Activated CD4-positive, CD25-positive, alpha-beta regulatory T cell (primary cell): ENCODE measurements at places on chromosomes 5 and 9.

GRCh38 chr9:110146373-110146772 lies 61.6 kb downstream of the C9orf152 start:
- no peak for DNase-seq

DNA sequence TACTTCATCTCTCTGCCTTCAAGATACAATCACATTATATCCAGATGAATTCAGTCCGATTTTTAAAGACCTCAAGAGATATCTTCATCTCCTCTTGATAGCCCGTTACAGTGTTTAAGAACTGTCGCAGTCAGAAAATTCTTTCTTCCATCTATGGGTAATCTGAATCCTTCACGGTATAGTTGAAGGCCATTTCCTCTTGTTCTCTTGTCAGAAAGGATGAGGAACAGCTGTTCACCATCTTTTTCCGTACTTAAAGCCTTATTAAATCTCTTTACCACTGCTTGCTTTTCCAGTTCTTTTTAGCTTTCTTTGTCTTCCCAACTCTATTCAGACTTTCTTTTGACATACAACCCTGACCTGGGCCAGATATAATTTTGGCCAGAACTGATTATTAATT lies 121.8 kb downstream of the XRCC4 start:
- no peak for DNase-seq

DNA sequence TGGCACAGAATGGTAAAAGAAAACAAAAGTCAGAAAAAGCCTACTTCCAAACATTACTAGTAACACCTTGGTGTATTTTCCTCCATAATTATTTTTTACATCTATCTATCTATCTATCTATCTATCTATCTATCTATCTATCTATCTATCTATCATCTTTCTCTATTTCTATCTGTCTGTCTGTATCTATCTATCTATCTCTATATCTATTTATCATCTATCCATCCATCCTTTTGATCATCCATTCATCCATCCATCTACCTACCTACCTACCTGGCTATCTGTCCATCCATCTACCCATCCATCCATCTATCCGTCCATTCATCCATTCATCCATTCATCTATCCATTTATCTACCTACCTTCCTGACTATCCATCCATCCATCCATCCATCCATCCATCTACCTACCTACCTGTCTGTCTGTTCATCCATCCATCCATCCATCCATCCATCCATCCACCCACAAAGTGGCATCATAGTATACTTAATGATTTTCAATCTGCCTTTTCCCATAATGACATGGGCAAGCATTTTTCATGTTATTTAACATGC lies 121.9 kb upstream of the NEK6 start:
- no peak for DNase-seq

DNA sequence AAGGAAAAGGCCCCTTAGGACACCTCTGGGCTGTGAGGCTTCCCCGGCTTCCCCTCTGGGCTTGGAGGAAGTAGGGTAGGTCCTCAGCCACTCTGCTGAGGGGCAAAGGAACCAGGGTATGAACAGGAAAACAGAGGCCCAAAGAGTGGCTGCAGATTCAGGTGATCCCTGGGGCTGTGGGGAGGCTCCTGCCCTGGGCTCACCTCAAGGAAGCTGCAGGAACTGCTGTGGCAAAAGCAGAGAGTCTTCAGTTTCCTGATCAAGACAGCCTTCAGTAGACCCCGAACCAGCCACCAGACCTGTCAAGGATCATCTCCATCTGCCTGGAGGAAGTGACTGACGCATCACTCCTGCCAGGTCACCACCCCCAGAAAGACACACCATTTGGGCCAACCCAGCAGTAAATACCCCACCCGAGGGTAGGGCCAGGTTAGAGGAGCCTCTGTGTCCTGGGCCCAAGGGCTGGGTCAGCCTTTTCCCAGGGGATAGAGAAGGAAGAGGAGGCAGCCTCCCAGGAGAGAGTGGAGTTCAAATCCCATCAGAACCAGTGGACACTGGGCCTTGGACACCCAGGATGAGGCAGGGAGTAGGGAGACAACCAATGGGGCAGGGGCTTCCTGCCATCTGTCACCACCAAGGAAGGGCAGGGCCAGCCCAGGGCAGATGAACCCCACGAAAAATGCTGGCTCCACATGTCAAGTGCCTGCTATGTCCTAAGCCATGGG lies 5.8 kb upstream of the ST6GALNAC6 start:
- no peak for DNase-seq

- no peak for DNase-seq
Measured at GRCh38 chr9:3189113-3189861, 336.5 kb downstream of the RFX3 start.

- DNase-seq, result no peak
Measured at GRCh38 chr9:5178126-5178805, 7.2 kb downstream of the INSL6 start.

DNA sequence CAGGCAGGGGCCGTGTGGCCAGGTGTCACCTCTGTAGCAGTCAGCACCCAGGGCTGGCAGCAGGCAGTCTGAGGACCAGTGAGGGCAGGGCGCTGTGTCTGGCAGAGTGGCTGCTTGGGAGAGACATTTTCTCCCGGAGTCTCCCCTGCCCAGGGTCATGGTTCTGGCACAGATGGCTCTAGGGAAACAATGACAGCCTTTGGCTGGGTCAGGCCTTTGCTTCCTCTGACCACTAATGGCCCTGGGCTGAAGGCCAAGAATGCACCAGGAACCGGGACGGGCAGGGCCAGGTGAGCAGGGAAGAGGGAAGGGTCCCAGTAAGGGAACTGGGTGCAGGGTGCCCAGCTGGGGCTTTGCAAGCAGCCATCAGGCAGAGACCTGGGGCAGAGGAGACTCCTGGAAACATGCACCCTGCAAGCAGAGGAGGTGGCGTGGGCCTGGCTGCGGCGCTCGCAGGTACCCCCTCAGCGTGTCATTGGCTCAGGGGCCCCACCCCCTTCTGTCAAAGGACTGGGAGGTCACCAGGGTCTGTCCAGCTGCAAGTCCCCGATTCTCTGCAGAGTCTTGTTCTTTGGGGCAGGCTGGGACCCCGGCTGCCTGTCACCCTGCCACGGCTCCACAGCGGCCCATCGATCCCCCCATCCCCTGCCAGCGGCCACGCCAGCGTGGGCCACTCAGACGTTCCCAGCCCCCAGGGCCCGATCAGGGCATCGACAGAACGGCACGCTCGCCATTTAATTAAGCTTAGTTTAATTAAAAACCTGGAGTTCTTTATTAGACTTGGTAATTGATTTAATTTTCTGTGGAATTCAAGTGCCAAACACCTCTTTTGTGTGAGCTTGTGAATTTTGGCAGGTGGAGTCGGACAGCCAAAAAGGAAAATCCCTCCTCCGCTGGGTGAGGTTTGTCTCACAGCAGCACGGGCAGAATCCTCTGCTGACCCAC lies 18.9 kb upstream of the TMEM250 start:
- no peak for DNase-seq

GRCh38 chr5:87539839-87540238 lies 127.1 kb upstream of the CCNH start:
- DNase-seq, result no peak

DNA sequence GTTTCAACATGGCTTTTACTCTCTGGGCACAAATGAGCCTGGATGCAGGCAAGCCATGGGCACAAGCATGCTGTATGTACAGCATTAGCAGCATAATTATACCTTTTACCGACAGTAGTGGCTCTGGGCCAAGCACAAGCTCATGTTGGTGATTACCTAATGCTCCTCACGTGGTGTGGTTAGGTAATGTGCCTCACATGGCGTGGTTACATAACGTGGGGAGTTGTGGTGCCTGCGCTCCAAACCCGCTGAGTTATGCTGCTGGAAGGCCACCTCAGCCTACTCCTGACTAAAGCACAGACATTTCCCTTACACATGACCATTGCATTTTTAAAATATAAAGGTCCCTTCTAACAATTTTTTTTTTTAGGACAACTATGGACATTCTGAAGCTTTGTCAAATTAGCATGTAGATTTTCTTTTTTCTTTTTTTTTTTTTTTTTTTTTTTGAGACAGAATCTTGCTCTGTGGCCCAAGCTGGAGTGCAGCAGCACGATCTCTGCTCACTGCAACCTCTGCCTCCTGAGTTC lies 794.0 kb downstream of the EFNA5 start:
- no peak for DNase-seq

GRCh38 chr5:57653636-57654290 lies 171.2 kb upstream of the ACTBL2 start:
- DNase-seq, result no peak

- DNase-seq, result no peak
Measured at GRCh38 chr5:102211165-102211564, 84.9 kb downstream of the SLCO4C1 start.

DNA sequence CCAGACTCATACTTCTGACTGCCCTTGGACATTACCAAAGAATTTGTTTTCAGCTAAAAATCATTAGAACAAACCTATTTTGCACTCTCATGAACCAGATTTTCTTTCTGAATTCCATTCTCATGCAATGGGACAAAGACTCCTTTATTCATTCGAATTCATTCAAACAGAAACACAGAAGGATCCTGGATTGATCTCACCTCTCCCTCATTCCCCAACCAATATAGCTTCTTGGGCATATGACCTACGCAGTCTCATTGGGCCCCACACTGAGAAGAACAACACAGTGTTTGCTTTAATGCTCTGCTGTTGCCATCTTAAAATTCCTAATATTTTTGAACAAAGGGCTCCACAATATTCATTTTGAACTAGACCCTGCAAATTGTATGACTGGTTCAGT lies 392.4 kb downstream of the CTNND2 start:
- DNase-seq, result no peak

DNA sequence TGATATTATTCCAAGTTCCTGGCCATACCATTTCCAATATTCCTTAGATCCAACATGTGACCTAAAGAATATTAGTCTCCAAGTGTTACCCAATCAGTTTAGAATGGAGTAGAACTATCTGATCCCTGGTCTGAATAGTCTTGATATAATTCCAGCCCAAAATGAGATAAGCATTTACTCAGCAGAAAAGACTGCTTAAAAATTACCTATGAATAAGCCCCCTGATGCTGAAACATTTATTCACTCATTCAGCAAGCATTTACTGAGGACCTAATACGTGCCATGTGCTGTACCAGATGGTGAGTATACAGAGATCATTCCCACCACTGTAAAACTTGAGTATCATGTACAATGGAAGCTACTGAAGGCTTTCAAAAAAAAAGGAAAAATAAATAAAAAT lies 157.0 kb downstream of the FAM114A2 start:
- no peak for DNase-seq

GRCh38 chr9:125241863-125242739 lies 958 bp upstream of the HSPA5 start:
- DNase-seq, result peak; percentile 28

GRCh38 chr5:97133101-97133500 lies 9.3 kb downstream of the LIX1 start:
- no peak for DNase-seq

DNA sequence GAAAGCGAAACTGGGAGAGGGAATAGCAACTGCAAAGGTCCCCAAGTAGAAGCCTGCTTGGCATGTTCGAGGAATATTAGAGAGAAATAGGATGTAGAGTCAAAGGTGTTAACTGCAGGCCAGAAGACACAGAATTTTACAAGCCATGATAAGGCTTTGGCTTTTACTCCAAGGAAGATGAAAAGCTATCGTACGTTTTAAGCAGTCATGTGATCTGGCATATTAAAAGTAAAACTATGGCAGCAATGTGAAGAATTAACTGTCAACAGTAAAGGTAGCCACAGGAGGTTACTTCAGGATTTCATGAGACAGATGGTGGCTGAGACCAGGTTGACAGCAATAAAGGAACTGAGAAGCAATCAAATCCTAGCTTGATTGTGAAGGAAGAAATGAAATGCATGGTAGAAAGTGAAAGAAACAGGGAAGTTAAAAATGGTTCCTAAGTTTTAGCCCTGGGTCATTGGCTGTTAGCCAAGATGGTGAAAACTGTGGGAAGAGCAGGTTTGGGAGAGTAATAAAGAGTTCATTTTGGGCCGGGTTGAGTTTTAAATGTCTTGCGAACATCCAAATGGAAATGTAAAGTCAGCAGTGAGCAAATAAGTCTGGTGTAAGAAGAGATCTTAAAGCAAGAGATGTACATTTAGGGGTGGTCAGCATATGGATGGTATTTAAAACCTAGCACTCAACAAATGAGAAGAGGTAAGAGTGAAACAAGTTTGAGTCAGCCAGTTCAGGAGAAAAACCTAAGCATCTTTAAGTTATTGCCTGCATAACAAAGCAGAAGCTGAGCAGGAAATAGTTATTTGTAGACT lies 20.3 kb upstream of the TTC33 start:
- DNase-seq, result no peak

- DNase-seq, result no peak
Measured at GRCh38 chr9:110133059-110133458, 74.9 kb downstream of the C9orf152 start.

DNA sequence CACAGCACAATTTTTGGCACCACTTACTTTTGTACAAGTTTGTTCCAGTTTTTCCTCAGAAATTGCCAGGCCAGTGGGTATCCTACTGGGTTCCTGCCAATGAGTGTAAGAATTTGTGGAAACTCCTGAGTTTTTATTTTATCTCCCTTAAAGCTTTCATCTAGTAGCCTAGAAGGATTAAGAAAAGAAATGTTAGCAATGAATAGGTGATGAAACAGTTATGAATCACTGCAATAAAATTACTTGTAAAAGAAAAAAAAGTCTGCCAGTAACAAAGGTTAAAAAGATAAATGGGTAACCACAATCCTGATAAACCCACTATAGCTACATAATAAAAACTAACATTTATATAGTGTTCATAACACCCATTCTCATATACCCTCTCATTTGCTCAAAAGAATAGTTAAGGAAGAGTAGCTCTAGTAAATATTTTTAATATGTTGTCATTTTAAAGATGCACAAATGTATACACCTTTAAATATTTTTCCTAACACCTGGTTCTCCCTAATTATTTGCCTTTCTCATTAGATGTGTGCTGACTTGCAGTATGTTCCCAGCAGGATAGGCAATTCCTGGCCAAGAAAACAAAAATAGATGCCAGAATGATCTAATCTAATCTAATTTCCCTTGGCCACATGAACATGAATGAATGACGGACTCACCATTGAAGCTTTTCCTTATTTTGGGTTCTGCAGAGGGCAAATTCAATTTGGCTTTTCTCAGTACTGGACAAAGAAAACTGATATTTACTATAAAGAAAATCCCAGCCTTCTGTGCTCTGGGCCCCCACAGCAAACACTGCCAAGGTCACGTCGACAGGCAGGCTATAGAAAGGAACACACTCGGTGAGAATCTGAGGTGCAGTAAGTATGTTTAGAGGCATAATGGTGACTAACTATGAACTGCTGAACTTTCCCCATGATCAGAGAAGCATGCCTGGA lies 26.4 kb downstream of the ERAP1 start:
- no peak for DNase-seq

DNA sequence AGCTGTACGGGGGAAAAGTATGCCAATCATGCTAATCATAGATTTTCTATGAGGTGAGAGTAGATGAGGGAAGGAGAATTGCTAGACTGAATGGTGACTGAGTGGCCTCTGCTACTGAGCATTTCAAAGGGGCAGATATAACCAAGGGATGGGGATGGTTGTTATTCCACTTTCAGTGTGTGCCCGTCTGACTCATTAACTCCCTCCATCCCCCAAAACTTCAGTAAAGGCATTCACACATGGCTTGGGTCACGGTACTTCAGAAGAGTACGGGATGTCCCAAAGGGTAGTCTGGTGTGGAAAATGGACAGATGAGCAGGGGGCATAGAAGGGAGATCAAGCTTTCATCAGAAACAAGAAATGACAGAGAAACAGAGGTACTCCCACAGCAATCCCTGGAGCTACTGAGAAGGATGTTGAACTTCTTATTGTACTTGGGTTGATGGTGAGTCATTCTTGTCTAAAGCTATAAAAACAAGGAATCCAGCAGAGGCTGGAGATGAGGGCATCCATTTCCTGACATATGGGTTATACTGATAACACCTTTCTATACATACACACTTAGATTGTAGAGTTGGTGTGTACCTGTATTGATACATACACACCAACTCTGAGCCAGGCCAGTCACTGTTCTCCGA lies 8.9 kb upstream of the TLE4 start:
- no peak for DNase-seq

GRCh38 chr5:111582993-111583601 lies 70.8 kb upstream of the STARD4 start:
- no peak for DNase-seq
